ENCODE measurements at places on chromosomes 7 and 10. TPM values are rescaled to one million over a fixed set of nuclear protein-coding genes. Genes with fewer than 3 reads are reported as not detected.

STOX1 gene
- total RNA-seq: 0.69 TPM

ZPBP gene
- not detected for total RNA-seq

ACTL6B gene
- total RNA-seq: 0.13 TPM

SLC26A3 gene
- not detected for total RNA-seq

FGFR2 gene
- 29.2 TPM for total RNA-seq

PPP1R3A gene
- total RNA-seq: not detected

UTF1 gene
- not detected for total RNA-seq

C1QL3 gene
- not detected for total RNA-seq

CHN2 gene
- total RNA-seq: 4.3 TPM

LRRN3 gene
- total RNA-seq: not detected

PDE6C gene
- not detected for total RNA-seq

GBX1 gene
- not detected for total RNA-seq

KCP gene
- 1.0 TPM for total RNA-seq

KLLN gene
- total RNA-seq: 0.28 TPM

MAGI2 gene
- total RNA-seq: 0.23 TPM

PTPRN2 gene
- total RNA-seq: 1.7 TPM

SPDYE2B gene
- not detected for total RNA-seq

PNLIPRP3 gene
- total RNA-seq: not detected

AZGP1 gene
- total RNA-seq: 43.2 TPM

GPR15LG gene
- total RNA-seq: not detected

ARPC1A gene
- total RNA-seq: 120 TPM

NEUROD6 gene
- not detected for total RNA-seq

TRUB1 gene
- total RNA-seq: 16.8 TPM

BTRC gene
- total RNA-seq: 3.0 TPM

THSD7A gene
- not detected for total RNA-seq

Measured in HT-29 (cell line).